NT2/D1 (cell line): ENCODE measurements at places on chromosomes 7 and 10.

- no peak for DNase-seq
These were observed 283.9 kb downstream of the PLXDC2 start for GRCh38 chr10:20100171-20100570.

GRCh38 chr10:96949039-96949683 is 117.1 kb downstream of the LCOR start:
- no peak for DNase-seq

GRCh38 chr10:68957284-68957615 is 1.3 kb downstream of the DDX21 start:
- no peak for DNase-seq

- no peak for DNase-seq
These were observed 112.7 kb downstream of the CCNY start for GRCh38 chr10:35448687-35449662.

- DNase-seq, result no peak
These were observed 318.6 kb downstream of the PTEN start for GRCh38 chr10:88181902-88182600.

DNA sequence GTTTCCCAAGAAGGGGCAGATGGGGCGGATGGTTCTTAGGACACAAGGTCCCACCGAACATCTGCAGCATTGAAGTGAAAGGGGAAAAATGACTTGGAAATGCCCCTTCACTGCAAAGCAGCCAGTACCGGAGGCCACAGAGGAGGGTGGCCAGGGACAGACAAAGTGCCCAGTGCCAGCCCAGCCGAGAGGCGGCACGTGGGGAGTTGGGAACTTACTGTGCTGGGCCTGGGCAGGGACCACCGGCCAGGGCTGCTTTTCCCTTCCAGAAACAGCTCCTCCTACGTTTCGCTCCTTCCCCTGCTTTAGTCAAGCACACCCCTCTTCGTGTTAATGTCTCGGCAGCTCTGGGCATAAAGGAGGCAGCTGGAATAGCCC is 129.2 kb downstream of the TNS3 start:
- DNase-seq, result no peak

- DNase-seq, result no peak
These were observed 13.6 kb downstream of the PDLIM1 start for GRCh38 chr10:95277201-95277570.

GRCh38 chr10:95531994-95532399 is 29.2 kb downstream of the SORBS1 start:
- no peak for DNase-seq

GRCh38 chr10:118036281-118036875 is 10.4 kb downstream of the RAB11FIP2 start:
- no peak for DNase-seq

GRCh38 chr7:149197675-149198074 is 2.3 kb downstream of the ZNF282 start:
- no peak for DNase-seq

- DNase-seq, result no peak
These were observed 25.9 kb downstream of the HTRA1 start for GRCh38 chr10:122487174-122487765.

DNA sequence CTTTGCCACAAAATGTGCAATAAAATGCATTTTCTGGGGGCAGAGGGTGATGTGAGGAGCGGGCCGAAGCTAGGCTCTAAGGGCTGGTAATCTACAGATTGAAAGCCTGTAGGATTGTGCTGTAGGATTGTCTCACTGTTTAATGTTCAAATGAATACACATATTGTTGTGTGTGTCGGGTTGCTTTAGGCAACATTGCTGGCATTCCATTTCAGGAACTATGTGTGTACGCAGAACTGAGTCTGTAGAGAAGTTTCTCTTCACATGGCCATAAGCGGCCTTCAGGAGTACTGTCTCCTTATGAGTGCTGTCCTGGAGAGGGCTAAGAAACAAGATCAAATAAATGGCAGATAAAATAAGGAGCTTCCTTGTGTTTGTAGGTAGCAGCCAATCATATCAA is 540.2 kb downstream of the GATA3 start:
- no peak for DNase-seq

- DNase-seq, result no peak
These were observed 38.5 kb downstream of the MLLT10 start for GRCh38 chr10:21572578-21572977.

DNA sequence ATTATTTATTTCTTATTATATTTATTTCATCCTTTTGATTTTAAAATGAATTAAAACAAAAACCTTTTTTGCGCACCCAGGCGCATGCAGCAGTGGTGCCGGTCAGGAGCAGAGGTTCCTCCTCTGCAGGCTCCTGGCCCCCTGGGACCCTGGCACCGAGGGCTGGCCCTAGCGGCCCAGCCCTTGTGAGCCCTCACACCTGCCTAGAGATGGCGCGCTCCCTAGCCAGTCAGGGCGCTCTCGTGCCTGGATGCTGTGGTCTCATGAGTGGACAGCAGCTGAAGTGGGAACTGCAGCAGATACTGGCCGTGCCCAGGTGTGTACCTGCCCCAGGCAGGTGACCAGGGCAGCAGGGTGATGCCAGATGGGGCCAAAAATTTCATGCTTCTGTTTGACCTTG is 13.8 kb downstream of the RET start:
- no peak for DNase-seq

DNA sequence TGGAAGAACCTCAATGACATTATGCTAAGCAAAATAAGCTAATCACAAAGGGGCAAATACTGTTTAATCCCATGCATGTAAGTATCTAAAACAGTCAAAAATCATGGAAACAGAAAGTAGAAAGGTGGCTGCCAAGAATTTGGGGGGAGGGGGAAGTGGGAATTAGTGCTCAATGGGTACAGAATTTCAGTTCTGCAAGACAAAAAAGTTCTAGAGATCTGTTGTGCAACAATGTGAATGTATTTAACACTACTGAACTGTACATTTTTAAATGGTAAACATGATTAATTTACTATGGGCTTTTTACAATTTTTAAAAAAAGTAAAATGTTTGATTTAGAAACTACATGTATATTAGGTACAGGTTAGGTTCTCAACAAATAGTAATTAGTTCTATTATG is 11.9 kb downstream of the EZH2 start:
- no peak for DNase-seq

- no peak for DNase-seq
These were observed 83.7 kb downstream of the CCNY start for GRCh38 chr10:35420044-35420443.

DNA sequence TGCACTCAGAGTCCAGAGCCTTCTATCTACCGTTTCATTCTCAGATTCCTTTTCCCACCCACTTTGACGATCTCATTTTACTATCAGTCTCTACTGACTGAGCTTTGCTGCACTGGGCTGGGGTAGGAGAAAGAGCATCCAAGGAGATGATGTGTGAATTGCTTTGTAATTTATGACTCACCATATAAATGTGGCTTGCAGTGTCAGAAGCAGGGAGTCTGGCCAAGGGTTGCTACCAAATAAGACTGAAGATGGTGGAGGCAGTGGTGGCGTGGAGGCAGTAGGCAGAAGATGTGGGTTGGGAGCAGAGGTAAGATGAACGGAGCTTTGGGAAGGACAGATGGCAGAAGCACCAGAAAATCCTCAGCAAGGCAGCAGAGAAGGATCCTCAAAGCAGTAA is 73.3 kb upstream of the AGK start:
- no peak for DNase-seq
